ENCODE measurements at places on chromosomes 2 and 18. TPM values are rescaled to one million over a fixed set of nuclear protein-coding genes. Genes with fewer than 3 reads are reported as not detected.

The ANKRD29 gene
- polyA plus RNA-seq, result 1.3 TPM

- DNase-seq, result no peak
Observed at GRCh38 chr2:67559156-67559555, 162.0 kb downstream of the ETAA1 start.

GRCh38 chr18:69123421-69123820 lies 277.3 kb upstream of the DOK6 start:
- no peak for DNase-seq

DNA sequence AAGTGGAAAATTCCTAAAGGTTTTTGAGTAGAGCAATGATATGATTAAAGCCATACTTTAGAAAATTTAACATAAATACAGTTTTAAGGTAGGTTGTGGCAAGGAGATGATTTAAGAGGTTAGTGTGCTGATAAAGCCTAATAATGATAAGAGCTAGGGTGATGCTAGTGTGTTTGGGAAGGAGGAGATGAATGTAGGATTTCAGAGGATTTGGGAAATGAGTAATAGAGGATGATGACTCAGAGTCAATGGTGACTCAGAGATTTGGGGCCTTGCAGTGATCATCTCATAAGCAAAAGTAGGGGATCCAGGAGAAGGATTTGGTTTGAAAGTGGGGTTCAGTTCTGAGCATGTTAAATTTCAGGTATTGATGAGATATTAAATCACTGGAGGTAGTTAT lies 23.3 kb downstream of the STAMBP start:
- no peak for DNase-seq

All from renal cortex interstitium (tissue), 15 donors.